AML-193 (cell line): ENCODE measurements at places on chromosomes 1 and 21.

- DNase-seq, result no peak
Measured at GRCh38 chr1:43253876-43254275, 15.9 kb upstream of the TMEM125 start.

GRCh38 chr1:117826540-117827078 lies 102.8 kb downstream of the GDAP2 start:
- DNase-seq, result no peak

DNA sequence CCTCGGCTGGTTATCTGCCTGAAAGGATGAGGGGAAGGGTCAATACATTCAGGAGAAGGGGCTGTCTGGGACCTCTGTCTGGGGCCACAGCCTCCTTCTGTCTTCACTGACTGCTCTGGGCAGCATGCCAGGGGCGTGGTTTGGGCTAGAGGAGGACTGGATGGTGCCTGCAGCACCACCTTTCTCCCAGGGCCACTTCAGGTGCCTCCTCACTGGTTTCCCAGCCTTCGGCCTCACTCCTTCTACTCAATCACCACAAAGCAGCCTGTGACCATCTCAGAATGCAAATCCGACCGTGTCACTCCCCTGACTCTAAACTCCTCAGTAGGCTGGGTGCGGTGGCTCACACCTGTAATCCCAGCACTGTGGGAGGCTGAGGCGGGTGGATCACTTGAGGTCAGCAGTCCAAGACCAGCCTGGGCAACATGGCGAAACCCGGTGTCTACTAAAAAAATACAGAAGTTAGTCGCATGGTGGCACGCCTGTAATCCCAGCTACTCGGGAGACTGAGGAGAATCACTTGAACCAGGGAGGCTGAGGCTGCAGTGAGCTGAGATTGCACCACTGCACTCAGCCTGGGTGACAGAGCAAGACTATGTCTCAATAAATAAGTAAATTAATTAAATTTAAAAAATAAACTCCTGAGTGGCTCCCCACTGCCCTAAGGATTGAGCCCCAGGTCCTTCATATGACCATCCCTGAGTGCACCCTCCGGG lies 50.1 kb upstream of the ECE1 start:
- no peak for DNase-seq

GRCh38 chr1:112636056-112636455 lies 16.4 kb downstream of the CAPZA1 start:
- DNase-seq, result no peak

DNA sequence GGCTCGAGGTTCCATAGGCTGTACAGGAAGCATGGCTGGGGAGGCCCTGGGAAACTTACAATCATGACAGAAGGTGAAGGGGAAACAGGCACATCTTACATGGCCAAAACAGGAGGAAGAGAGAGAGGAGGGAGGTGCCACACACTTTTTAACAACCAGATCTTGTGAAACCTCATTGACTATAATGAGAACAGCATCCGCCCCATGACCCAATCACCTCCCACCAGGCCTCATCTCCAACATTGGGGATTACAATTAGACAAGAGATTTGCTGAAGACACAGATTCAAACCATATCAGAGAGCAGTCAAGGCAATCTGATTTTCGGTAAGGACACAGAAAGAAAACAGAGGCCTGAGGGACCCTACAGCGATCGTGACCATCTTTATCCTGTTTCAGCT lies 41.7 kb downstream of the TNFRSF9 start:
- no peak for DNase-seq

DNA sequence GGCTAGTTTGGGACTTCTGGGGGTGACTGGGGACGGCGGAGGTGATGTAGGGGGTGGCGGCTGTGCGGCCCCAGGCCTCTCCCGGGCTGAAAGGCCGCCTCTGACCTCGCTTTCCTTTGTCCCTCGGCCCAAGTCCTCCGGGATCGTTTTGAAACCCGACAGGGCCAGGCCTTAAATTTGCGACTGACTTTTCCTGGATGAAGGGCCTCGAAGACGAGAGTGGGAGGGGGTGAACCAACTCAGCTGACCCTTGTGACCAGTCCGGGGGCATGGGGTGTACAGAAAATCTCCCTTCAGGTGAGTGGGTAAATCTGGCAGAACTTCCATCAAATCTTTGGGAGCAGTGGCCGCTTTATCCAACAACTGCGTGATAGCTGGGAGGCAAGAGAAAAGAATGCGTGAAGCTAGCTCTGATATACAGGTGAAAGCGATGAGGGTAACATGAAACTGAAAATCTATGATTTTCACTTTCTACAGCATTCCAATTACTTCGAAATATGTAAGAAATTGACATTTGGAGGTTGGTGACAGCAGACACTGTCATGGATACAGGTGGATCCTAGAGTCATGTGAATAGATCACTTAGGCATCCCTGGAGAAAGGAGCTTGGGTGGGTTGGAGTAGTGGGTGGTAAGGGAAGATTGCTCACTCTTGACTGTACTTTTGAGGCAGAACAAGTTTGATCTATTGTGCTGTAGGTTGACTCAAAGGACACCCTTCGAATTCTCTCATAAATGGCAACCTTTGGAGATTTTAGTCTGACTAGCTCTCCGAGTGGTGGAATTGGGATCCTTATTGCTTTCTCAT lies 885 bp downstream of the AHCYL1 start:
- DNase-seq, result no peak

GRCh38 chr1:73343947-73344346 lies 854.0 kb downstream of the LRRIQ3 start:
- DNase-seq, result no peak

- no peak for DNase-seq
Measured at GRCh38 chr1:61397935-61398334, 315.6 kb downstream of the NFIA start.

DNA sequence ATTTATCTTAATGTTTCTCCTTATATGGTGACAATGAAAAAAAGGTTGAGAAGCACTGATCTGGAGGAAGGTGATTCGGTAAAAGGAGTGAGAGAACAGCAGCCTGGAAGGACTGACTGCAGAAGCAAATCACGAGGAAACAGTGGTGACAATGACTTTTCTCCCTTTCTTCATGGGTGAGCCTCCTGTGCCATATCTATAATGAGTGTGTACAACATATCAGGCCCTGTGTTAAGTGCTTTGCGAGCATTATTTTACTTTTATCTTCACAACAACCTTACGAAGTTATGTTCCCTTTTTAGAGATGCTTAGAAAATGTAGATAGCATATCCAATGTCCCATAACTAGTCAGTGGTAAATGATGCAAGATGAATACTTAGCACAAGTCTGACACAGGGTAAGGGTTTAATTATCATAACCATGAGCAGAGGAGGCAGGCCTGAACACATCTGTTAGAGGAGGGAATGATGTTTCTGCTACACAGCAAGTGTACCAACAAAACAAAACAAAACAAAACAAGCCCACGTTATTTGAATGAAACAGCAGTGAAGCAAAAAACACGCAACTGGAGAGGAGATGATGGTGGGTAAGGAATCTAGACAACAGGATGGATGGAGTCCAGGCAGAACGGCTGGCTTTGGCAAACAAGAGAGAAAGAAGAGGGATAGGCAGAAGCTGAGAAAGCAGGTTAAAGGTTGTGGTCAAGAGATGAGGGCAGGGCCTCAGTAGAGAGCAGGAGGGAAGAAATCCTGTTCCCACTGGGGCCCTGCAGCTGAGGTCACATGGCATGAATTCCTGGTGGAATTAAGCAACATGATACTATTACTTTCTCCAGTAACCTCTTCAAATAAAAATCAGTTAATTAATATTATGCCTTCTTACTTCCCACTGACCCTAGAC lies 29.6 kb downstream of the GNG12 start:
- no peak for DNase-seq
